ENCODE measurements at places on chromosomes 3 and 15. TPM values are rescaled to one million over a fixed set of nuclear protein-coding genes. Genes with fewer than 3 reads are reported as not detected.

- DNase-seq = no peak
Measured at GRCh38 chr15:62618432-62618831, 424.1 kb upstream of the TPM1 start.

GRCh38 chr3:132285620-132285945 lies 31.6 kb upstream of the ACP3 start:
- DNase-seq = no peak

The TCAIM gene
- total RNA-seq = 33.5 TPM

- DNase-seq = no peak
Measured at GRCh38 chr15:31387479-31388118, 61.0 kb downstream of the KLF13 start.

DNA sequence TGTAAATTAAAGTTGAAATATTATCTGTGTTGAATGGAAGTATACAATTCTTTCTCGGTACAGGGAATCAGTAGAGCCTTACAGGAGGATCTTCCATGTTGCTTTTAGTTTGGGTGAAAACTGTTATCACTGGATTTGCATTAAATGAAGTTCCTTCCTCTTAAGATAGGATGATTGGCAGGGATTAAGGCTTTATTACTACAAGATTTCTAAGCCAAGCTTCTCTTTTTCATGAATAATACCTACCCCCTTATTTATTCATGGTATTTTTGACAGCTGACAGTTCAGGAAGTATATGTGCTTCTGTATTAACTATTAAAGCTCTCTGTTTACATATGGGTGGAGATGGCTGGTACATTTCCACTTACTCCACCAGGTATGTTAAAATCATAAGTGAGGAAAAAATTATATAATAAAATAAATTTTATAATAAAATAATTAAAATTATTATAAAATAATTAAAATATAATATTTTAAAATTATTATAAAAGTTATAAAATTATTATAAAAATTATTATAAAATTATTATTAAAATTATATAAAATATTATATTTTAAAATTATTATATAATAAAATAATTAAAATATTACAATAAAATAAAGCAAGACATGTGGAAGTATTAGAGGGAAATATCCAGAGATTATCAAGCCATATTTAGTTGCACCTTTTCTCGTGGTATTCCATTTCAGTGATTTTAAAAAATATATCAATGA lies 332.9 kb downstream of the ROBO2 start:
- DNase-seq = no peak

The FOXL2NB gene
- total RNA-seq = not detected

DNA sequence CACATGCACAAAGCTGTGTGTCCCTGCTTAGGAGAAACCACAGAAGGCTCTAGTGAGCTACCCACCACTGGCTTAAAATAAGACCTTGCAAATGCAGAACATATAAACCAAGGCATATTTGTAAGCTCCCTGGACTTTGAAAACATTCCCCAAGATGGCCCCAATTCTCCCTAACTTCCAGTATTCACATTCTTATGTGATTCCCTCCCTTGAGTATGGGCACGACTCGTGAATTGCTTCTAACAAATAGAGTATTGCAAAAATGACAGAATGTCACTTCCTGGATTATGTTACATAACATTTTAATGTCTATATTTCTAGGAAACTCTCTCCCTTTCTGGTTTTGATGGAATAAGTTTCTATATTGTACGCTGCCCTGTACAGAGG lies 131.8 kb upstream of the MCTP2 start:
- DNase-seq = no peak

GRCh38 chr15:38454696-38455090 lies 766 bp downstream of the FAM98B start:
- DNase-seq = no peak

- no peak for DNase-seq
Measured at GRCh38 chr3:136141891-136142290, 54.2 kb downstream of the MSL2 start.

DNA sequence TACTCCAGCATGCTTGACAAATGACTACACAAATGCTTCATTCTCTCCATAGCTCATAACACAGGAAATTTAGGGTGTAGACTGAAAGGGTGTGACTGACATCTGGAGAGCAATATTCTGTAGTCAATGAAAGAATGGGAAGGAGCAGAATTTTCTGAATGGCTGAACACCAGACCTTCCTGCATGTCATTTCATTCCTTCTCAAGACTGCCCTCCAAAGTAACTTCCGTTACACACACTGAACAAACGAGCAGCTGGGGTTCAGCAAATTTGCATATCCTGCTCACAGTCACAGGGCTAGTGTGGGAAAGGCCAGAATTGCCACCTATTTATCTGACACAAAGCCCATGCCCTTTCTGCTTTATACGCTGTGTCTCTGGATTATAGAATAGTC lies 325.0 kb upstream of the CFAP20DC start:
- DNase-seq = no peak

DNA sequence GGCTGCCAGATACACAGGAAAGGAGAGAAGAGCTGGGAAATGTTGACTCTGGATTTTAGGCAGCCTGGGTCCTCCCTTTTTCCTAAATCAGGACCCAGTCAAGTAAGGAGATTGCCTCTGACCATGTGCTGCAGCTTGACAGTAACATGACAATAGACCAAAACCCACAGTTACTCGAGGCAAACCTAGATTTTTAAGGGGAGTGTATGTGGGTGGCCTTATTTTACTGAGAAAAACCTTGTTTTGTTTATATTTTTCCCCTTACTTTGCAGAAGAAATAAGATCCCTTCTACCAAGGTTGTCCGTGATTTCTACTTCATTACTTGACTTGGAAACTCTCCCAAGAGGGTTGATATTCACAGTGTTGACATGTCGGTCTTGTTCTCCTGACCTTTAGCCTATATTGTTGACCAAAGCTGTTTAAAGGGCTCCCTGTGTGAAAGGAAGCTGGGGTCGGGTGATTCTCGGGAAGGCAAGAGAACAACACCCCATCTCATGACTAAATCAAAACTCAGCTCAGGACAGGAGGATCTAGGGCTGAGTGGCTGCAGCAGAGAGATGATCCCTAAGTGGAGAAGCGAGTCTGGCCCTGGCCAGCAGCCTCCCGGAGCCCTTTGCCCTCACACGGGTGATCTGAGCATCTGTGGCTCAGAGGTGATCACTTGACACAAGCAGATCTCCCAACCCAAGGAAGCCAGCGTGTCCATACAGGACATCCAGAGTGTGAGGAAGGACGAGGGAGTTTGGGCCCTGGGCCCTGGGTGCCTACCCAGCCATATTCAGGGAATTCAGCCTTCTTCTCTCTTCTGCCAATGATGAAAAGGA lies 31.0 kb upstream of the SLCO2A1 start:
- DNase-seq = no peak

DNA sequence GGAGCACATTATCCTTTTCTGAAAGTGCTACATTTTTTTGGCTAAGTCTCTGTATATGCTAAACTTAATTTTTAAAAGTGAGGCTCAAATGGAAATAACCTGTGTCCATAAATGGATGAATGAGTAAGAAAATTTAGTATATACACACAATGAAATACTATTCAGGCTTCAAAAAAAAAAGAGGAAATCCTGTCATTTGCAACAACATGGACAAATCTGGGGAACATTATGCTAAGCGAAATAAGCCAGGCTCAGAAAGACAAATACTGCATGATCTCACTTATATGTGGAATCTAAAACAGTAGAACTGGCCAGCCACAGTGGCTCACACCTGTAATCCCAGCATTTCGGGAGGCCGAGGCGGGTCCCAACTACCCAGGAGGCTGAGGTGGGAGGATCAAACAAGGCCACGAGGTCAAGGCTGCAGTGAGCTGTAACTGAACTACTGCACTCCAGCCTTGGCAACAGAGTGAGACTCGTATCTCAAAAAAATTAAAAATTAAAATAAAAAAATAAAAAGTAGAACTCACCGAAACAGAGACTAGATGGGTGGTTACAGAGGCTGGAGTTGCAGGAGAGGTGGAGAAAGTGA lies 25.8 kb downstream of the CCDC12 start:
- DNase-seq = no peak

DNA sequence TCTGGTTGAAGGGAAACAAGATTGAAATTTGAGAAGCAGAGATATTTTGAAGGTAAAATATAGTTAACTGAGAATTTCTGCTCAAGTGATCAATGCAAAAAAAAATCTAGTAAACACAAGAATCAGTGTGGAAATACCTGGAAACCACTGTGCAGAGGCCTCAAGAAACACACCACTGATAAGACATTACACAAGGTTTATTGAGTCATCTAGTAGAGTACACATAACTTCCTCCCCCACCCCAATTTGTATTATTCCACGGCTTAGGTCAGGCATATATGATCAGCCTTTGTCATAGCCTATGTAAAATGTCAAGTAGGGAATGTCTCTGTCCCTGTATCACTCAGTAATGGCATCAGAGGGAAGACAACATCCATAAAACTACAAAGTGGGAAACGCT lies 447.8 kb upstream of the BCHE start:
- DNase-seq = no peak

DNA sequence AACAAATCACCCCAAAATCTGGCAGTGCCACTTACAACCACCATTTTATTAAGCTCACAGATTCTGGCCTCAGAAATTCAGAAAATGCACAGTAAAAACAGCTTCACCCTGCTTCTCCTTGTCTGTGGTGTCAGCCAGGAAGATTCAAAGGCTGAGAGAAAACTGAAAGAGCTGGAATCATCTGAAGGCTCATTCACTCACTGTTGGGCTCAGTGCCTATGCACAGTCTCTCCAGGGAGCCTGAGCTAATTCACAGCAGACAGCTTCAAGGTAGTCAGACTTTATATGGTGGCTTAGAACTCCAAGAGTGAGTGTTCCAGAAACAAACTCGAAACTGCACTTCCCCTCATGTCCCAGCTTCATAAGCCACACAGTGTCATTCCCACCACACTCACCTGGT lies 16.5 kb upstream of the PLOD2 start:
- no peak for DNase-seq

- no peak for DNase-seq
Measured at GRCh38 chr15:94297558-94297957, 66.2 kb downstream of the MCTP2 start.

DNA sequence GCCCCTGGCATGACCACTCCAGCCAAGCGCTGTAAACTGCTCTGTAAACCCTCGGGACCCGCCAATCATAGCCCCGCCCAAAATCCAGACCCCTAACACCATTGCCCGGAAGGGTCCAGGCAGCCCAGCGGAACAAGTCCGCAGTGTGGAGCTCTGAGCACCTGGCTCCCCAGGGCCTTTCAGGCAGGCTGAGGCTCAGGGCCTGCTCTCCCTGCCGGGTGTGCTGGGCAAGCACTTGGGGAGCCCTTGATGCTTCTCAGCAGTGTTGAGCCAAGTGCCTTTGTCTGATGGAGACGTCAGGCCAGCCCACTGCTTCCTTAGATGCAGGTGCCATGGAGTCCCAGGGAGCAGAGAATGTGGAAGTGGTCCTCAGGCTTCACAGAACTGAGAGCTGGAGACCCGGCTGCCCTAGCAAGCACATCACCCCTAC lies 106.2 kb downstream of the TLE3 start:
- no peak for DNase-seq

The STRA6 gene
- not detected for total RNA-seq

The KNG1 gene
- total RNA-seq = not detected

DNA sequence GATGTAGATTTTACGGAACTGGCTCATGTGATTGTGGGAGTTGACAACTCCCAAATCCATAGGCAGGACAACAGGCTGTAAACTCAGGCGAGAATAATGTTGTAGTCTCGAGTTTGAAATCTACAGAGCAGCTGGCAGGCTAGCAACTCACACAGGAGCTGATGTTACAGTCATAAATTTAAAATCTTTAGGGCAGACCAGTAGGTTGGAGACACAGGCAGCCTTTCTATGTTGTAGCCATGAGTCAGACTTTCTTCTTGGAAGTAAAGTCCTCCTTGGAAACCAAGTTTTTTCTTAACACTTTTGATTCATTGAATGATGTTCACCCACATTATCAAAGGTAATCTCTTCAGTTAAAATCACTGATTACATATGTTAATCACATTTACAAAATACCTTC lies 89.1 kb upstream of the ALCAM start:
- DNase-seq = no peak

The KBTBD8 gene
- total RNA-seq = 5.8 TPM

DNA sequence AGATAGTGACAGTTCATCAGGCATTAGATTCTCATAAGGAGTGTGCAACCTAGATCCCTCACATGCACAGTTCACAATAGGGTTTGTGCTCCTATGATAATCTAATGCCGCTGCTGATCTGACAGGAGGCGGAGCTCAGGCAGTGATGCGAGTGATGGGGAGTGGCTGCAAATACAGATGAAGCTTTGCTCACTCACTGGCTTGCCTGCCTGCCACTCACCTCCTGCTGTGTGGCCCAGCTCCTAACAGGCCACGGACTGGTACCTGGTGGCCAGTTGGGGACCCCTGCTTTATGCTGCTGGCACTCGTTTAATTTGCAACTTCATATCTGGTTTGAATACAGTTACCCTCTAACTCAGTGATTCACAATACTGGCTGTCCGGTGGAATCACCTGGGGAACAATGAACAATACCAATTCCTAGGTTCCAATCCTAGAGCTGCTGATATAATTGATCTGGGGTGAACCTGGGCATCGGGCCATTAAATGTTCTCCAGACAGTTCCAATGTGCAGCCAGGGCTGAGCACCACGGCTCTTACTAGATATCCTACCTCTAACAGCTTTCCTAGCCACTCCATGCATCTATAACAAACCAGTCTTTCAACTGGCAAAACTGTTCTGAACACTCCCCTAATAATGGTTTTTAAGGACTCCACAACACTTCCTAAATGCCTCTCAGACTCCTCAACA lies 131.4 kb downstream of the ATP1B3 start:
- no peak for DNase-seq

DNA sequence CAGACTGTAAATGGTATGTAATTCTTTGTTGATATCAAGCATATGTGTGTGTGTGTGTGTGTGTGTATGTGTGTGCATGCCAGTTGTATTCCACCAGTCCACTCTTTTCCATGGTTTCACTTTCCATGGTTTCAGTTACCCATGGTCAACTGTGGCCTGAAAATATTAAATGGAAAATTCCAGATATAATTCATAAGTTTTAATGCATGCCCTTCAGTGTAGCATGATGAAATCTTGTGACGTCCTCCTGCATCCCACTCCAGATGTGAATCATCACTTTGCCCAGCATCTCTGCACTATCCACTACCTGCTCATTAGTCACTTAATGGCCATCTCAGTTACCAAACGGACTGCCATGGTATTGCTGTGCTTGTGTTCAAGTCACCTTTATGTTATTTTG lies 215.9 kb downstream of the GBE1 start:
- no peak for DNase-seq

DNA sequence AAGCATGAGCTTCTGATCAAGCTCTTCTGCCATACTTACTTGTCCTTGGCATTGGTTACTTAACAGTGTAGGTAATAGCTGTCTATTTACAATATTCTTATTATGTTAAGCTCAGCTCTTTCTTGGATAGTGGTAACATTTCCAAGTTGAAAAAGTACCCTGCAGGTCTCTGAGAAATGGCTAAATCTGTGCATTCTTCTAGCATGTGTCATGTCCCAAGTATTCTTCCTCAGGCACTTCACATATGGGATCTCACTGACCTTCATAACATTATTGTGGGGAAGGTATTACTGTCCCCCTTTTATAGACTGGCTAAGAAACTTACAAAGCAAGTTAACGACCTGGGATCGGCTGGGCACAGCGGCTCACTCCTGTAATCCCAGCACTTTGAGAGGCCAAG lies 236.1 kb downstream of the RORA start:
- DNase-seq = no peak

The CCR2 gene
- 15.8 TPM for total RNA-seq

The GRK7 gene
- total RNA-seq = not detected

The STOML1 gene
- total RNA-seq = 16.3 TPM
